Progenitor cell of endocrine pancreas (in vitro differentiated cells): ENCODE measurements at places on chromosomes 3 and 15.

DNA sequence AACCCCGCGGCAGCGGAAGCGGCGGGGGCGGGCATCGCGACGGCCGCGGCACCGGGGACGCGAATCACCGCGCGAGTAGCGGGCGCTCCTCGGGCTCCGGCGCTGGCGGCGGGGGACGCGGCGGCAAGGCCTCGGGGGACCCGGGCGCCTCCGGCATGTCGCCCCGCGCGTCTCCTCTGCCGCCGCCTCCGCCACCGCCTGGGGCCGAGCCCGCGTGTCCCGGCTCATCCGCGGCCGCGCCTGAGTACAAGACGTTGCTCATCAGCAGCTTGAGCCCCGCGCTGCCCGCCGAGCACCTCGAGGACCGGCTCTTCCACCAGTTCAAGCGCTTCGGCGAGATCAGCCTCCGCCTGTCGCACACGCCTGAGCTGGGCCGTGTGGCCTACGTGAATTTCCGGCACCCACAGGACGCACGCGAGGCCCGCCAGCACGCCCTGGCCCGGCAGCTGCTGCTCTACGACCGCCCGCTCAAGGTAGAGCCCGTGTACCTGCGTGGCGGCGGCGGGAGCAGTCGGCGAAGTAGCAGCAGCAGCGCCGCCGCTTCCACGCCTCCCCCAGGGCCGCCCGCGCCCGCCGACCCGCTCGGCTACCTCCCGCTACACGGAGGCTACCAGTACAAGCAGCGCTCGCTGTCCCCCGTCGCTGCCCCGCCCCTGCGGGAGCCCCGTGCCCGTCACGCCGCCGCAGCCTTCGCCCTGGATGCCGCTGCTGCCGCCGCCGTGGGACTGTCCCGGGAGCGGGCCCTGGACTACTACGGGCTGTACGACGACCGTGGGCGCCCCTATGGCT is 675 bp downstream of the RBM15B start:
- no peaks in the 10 kb centered on the region for H3K27me3 ChIP-seq
- peak overlapping the region; percentile 96 for H3K27ac ChIP-seq
- H3K4me1 ChIP-seq, result peaks cover 42% of the 10 kb centered on the region
- H3K36me3 ChIP-seq, result peaks cover 36% of the 10 kb centered on the region
- H3K4me3 ChIP-seq, result peak overlapping the region; percentile 85

DNA sequence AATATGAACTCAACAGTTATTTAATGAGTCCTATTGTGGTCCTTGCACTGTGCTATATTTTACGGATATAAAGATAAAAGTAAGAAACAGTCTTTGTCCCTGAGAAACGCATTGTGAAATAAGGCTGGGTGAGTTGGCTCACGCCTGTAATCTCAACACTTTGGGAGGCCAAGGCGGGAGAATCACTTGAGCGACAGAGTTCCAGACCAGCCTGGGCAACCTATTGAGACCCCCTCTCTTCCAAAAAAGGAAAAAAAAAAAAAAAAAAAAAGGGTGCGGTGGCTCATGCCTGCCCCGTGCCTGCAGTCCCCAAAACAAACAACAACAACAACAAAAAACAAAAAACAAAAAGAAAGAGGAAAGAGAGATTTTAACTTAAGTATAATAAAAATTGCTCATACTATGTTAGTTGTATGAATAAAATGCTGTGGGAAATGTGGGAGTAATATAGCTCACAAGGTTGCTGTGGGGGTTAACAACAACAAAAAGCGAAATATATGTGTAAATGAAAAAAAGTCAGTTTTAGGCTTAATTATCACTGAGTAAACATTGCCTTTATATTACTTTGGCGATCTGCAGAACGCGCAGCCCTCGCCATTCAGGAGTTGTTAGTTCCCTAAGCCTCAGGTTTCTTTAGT is 461 bp upstream of the FNDC3B start:
- DNase-seq, result no peak
- peak overlapping the region; percentile 94 for H3K4me3 ChIP-seq
- H3K27me3 ChIP-seq, result no peaks in the 10 kb centered on the region
- H3K4me1 ChIP-seq, result peaks cover 34% of the 10 kb centered on the region
- H3K27ac ChIP-seq, result peak overlapping the region; percentile 98
- peaks cover 6% of the 10 kb centered on the region for H3K36me3 ChIP-seq

- H3K27ac ChIP-seq, result no peak overlapping the region
- H3K4me3 ChIP-seq, result no peak overlapping the region
- peaks cover 3% of the 10 kb centered on the region for H3K4me1 ChIP-seq
Observed at GRCh38 chr3:16199769-16200168, 25.3 kb downstream of the GALNT15 start.

GRCh38 chr15:61815356-61816083 is 244.7 kb downstream of the VPS13C start:
- no peaks in the 10 kb centered on the region for H3K4me1 ChIP-seq
- no peaks in the 10 kb centered on the region for H3K36me3 ChIP-seq
- peaks cover 3% of the 10 kb centered on the region for H3K27me3 ChIP-seq
- H3K4me3 ChIP-seq, result no peak overlapping the region
- no peak overlapping the region for H3K27ac ChIP-seq
- DNase-seq, result no peak

GRCh38 chr15:68852461-68852860 is 31.8 kb upstream of the ANP32A start:
- H3K27ac ChIP-seq, result no peak overlapping the region
- no peaks in the 10 kb centered on the region for H3K36me3 ChIP-seq
- no peak for DNase-seq
- H3K4me3 ChIP-seq, result no peak overlapping the region

DNA sequence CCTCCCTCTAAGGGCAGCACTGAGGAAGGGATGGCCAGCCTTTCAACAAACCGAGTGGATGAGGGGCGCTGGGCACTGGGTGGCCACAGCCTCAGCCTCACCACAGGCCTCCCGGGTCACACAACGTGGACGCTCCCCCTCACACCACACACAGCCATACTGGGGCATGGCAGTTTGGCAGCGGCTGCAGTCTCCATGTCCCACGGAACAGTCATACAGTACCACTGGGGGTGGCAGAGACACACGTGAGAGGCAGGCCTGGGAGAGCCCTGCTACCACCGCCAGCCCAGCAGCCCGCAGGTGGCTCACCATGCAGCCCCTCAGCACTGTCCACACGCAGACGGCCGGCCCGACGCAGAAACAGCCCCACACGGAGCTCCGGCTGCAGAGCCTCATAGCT is 11.7 kb downstream of the PLXNB1 start:
- DNase-seq, result no peak
- no peak overlapping the region for H3K4me3 ChIP-seq
- H3K4me1 ChIP-seq, result peaks cover 2% of the 10 kb centered on the region
- H3K36me3 ChIP-seq, result peaks cover 14% of the 10 kb centered on the region
- no peaks in the 10 kb centered on the region for H3K27me3 ChIP-seq

DNA sequence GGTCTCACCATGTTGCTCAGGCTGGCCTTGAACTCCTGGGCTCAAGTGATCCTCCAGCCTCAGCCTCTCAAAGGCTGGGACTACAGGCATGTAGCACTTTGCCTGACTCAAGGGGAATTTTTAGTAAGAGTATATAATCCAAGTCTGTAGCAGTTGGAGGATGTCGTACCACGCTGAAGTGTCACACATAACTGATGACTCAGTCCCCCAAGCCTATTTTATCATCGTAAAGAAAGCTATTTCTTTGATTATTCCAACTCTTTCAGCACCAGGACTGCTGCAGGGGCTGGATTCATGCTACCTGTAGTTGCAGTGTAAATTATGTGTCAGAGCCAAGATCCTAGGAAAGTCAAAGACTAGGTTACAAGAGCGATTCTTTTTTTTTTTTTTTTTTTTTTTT is 1.4 kb upstream of the PRKCI start:
- H3K4me1 ChIP-seq, result peaks cover 21% of the 10 kb centered on the region
- H3K27ac ChIP-seq, result no peak overlapping the region
- H3K4me3 ChIP-seq, result no peak overlapping the region
- no peaks in the 10 kb centered on the region for H3K27me3 ChIP-seq
- no peak for DNase-seq

DNA sequence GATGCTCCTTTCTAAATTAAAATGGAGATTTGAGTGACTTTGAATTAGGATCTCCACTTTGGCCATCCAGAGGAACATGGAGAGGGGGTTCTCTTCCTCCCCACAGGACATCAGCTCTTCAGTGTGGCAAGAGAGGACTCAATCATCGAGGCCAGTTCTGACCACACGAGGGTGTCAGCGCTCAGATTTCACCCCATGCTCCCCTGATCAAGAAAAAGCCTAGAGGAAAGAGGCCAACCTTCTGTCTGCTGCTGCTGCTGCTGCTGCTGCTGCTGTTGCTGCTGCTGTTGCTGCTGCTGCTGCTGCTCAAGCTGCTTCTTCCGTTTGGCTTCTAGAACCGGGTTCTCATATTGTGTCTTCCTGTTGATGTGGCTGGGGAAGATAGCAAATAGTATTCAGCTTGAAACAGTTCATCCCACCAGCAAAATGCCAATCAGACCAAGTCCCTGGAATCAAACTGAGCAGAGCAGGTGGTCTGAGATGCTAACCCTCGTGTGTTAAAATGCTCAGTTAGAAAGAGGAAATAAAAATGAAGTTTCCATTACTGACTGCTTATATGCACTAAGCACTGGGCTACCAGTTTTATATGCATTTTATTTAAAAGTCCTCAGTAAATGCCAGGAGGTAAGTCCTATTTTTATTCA is 599.0 kb downstream of the MAGI1 start:
- no peak overlapping the region for H3K4me3 ChIP-seq
- H3K27ac ChIP-seq, result no peak overlapping the region
- H3K27me3 ChIP-seq, result no peaks in the 10 kb centered on the region
- no peaks in the 10 kb centered on the region for H3K4me1 ChIP-seq

DNA sequence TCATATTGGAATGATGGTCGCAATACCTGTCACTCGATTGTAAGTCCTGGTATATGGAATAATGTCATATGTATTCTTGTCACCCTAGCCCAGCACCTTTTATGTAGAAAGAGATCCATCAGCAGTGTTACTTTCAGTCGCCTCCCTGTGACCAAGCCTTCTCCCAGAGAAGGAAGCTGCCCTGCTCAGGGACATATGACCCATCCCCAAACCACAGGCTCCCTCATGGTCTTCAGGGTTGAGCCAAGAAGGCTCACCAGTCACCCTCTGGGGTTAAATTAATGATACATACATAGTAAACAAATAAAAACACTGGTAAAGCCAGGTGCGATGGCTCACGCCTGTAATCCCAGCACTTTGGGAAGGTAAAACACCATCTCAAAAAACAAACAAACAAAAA is 4.6 kb upstream of the MFGE8 start:
- H3K4me3 ChIP-seq, result no peak overlapping the region
- H3K4me1 ChIP-seq, result peaks cover 20% of the 10 kb centered on the region
- peaks cover 3% of the 10 kb centered on the region for H3K27me3 ChIP-seq
- H3K27ac ChIP-seq, result no peak overlapping the region

- peak overlapping the region; percentile 32 for H3K4me3 ChIP-seq
- DNase-seq, result no peak
- no peaks in the 10 kb centered on the region for H3K36me3 ChIP-seq
- H3K27ac ChIP-seq, result peak overlapping the region; percentile 71
- peaks cover 26% of the 10 kb centered on the region for H3K27me3 ChIP-seq
Observed at GRCh38 chr15:74209560-74209958, 7.0 kb upstream of the STRA6 start.

GRCh38 chr3:37800022-37800551 is 61.6 kb upstream of the CTDSPL start:
- no peak for DNase-seq
- H3K36me3 ChIP-seq, result peaks cover 1% of the 10 kb centered on the region
- H3K4me1 ChIP-seq, result no peaks in the 10 kb centered on the region
- no peak overlapping the region for H3K4me3 ChIP-seq

- H3K27ac ChIP-seq, result no peak overlapping the region
- H3K27me3 ChIP-seq, result no peaks in the 10 kb centered on the region
- H3K4me3 ChIP-seq, result no peak overlapping the region
- H3K4me1 ChIP-seq, result no peaks in the 10 kb centered on the region
Observed at GRCh38 chr3:29823233-29823632, 542.4 kb downstream of the RBMS3 start.

DNA sequence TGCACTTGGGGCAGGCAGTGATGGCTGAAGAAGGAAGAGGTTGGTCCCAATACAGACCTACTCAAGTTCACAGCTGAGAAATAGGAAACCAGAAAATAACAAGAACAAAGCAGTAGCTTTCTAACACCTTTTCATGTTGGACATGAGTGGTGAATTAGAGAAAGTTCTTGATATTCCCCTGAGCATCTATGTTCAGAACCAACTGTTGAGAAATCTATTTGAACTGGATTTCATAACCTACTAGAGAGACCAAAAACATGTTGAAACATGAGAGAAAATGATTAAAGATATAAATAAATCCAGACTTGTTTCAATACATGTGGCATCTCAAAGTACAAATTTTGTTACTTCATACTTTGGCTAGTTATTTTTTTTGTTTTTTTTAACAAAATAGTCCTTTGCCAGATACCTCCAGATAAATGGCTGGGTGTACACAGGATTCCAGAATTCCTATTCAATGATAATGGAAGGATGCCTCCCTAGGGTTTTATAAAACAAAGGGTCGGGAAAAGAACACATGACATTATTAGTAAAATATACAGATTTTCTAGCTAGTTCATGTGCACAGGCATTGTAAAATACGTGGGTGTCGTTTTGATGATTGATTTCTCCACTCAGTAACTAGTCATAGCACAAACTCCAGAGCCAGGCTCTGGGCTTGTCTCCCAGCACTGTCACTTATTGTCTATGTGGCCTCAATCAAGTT is 34.4 kb upstream of the TNFSF10 start:
- H3K27ac ChIP-seq, result no peak overlapping the region
- H3K4me3 ChIP-seq, result no peak overlapping the region
- H3K36me3 ChIP-seq, result no peaks in the 10 kb centered on the region
- peaks cover 10% of the 10 kb centered on the region for H3K4me1 ChIP-seq
- no peaks in the 10 kb centered on the region for H3K27me3 ChIP-seq

GRCh38 chr3:106809623-106810299 is 567.5 kb upstream of the CCDC54 start:
- no peaks in the 10 kb centered on the region for H3K36me3 ChIP-seq
- DNase-seq, result no peak
- H3K4me3 ChIP-seq, result no peak overlapping the region
- H3K27ac ChIP-seq, result no peak overlapping the region

- H3K4me1 ChIP-seq, result no peaks in the 10 kb centered on the region
- peaks cover 32% of the 10 kb centered on the region for H3K27me3 ChIP-seq
Observed at GRCh38 chr15:73884159-73884558, 10.8 kb downstream of the TBC1D21 start.

GRCh38 chr3:5123937-5124336 is 1.8 kb downstream of the ARL8B start:
- peak overlapping the region; percentile 54 for H3K4me3 ChIP-seq
- H3K27ac ChIP-seq, result no peak overlapping the region
- H3K27me3 ChIP-seq, result no peaks in the 10 kb centered on the region
- H3K4me1 ChIP-seq, result peaks cover 12% of the 10 kb centered on the region
- DNase-seq, result no peak

- H3K36me3 ChIP-seq, result peaks cover 11% of the 10 kb centered on the region
- H3K27ac ChIP-seq, result no peak overlapping the region
- H3K4me1 ChIP-seq, result no peaks in the 10 kb centered on the region
- no peak for DNase-seq
Observed at GRCh38 chr15:85755942-85756341, 38.8 kb downstream of the KLHL25 start.
